ENCODE measurements at places on chromosomes 6 and 20.
A peak's percentile ranks its signal among the peaks of the same experiment; 100 is the strongest.

GRCh38 chr6:89547281-89547680, 91.3 kb downstream of the LYRM2 start:
- DNase-seq, result no peak

DNA sequence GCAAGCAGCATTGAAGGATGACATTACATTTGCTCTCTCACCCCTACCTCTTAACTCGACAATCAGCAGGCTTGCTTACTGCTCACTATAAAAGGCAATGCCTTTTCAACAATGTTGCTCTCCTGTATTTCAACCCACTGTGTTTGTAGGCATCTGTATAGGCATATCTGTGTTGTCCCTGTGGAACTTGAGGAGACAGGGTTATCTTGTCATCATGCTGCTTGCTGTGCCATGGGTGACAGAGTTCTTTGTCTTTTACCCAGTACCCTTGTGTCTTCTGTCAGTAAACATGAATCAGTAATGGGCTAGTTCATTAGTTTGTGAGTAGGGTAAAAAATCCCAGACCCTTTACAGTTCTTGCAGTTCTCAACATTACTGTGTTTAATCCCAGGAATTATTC, 25.2 kb downstream of the PHF3 start:
- DNase-seq, result no peak

GRCh38 chr20:14478126-14478525, 140.7 kb upstream of the FLRT3 start:
- DNase-seq, result peak; percentile 24

- DNase-seq, result no peak
These were observed 16.6 kb upstream of the MAP1LC3A start for GRCh38 chr20:34541917-34542316.

DNA sequence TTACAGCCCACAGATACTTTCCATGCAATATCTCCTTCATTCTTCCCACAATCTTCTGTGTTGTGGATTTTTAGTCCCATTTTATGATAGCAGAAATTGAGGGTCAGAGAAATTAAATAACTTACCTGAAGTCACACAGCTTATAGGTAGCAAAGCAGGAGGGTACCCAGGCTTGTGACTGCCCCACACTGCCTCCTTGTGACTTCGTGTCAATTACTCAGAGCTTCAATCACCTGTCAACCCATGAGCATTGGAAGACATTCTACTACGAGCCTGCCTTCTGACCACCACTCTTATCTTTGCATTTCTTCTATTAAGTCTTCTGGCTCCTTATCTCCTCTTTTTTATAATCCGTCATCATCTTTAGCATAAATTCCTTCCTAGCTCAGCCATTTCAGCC, 71.6 kb upstream of the NRSN1 start:
- DNase-seq, result no peak

GRCh38 chr20:39563349-39563748, 601.2 kb downstream of the DHX35 start:
- no peak for DNase-seq

DNA sequence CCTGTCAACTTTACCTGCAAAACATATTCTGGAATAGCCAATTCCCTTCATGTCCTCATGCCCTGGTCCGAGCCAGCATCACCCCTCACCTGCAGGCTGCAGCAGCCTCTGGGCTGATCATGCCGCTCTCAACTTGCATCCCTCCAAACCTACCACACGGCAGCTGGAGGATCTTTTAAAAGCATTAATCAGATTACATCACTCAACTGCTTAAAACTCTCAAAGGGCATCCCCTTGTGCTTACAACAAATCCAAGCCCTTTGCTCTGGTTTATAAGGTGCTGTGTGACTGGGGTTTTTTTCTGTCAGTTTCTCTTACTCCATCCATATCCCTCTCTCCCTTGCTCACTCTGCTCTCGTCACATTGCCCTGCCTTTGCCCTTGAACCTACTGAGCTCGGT, 24.0 kb downstream of the CD40 start:
- no peak for DNase-seq

- DNase-seq, result no peak
These were observed 12.6 kb downstream of the TCP11 start for GRCh38 chr6:35128496-35128895.

- DNase-seq, result no peak
These were observed 97.4 kb downstream of the PDSS2 start for GRCh38 chr6:107361753-107362604.

- no peak for DNase-seq
These were observed 23.3 kb downstream of the C20orf203 start for GRCh38 chr20:32650401-32650944.

GRCh38 chr6:97203343-97203742, 79.7 kb downstream of the MMS22L start:
- peak; percentile 28 for DNase-seq

DNA sequence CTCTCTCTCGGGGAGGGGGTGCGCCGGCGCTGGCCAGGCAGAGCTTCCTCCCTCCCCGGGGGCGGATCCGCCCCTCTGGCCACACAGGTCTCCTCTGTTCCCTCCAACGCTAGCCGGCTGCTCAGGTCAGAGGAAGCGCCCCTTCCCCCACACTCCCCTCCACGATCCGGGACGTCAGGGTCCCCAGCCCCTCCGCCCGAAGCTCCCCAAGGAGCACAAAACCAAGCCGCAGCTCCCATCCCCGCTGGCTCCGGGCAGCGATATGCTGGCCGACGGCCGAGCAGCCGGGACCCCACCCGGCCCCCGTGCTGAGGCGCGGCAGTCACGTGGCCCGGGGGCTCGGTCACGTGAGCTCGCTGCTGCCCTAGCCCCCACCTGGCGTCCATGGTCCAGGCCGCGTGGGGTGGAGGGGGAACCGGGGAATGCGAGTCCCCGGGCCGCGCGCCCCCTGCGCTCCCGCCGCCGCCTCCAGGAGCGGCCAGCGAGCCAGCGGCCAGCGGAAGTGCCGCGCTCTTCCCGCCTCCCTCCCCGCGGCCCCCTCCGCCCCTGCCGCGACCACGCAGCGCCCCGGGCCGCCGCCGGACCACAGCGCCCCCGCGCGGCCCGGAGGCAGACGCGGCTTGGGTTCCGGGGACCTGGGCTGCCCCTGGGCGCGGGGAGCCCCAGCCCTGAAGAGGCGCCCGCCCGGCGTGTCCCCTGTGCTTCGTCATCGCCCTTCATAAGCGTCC, at the start of gene SLC35B2:
Gene SLC35B2, minus strand, starts transcription at position 504 of the 728 bp plus-strand sequence. Its CDS starts 118 bp downstream, at position 386.
- peak; percentile 85 for DNase-seq

- DNase-seq, result peak; percentile 47
These were observed 251.6 kb upstream of the TAB2 start for GRCh38 chr6:149065658-149066556.

DNA sequence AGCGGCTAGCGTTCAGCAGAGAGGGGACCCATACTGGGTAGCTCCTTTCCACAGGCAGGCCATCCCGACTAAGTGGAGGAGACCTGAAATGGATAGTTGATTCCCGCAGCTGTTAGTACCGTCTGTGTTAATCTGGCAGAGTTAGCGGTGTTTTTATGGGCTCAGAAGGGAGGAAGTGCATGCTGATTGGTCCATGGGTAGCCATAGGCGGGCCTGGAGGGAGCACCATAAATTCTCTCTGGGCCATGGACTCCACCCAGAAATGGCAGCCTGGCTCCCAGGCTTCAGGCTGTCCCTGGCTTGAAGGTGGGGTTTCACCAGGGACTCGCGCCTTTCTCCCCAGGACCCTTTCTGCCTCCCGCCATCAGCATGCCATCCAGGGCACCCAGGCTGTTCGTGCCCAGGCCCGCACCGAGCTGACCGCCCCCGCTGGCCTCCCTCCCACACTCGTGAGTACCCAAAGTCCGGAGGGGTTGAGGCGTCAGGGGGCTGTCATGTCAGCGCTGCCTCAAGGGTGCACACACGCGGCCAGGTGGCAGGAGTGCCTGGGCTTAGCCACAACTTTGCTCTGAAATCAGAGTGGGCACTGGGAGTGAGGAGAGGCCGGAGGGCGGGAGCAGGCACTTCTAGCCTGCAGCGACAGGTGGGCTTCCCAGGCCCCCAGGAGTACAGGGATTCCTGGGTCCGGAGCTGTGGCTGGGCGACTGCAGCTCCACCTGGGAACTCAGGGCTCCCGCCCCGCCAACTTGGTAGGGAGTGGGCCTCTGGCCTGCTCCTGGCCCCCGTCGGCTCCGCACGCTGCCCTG, 694.3 kb upstream of the FLRT3 start:
- no peak for DNase-seq

GRCh38 chr6:68194846-68195478, 440.1 kb upstream of the ADGRB3 start:
- no peak for DNase-seq

DNA sequence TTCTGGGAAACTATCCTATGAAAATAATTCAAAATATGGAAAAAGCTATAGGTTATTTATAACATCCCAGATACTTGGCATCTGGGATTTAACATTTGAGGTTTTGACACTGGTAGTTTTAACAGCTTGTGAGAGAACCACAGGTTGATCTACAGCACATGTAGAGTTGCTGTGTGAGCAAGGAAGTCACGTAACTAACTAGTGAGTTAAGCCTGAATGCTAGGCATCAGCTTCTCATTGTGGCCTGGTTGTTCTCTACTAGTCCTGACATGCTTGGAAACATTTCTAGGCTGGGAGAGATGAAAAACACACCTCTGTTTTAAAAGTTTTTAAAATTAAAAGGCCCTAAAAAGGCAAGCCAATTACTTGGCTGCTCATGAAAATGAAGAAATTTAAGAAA, 28.2 kb downstream of the ESF1 start:
- peak; percentile 11 for DNase-seq

DNA sequence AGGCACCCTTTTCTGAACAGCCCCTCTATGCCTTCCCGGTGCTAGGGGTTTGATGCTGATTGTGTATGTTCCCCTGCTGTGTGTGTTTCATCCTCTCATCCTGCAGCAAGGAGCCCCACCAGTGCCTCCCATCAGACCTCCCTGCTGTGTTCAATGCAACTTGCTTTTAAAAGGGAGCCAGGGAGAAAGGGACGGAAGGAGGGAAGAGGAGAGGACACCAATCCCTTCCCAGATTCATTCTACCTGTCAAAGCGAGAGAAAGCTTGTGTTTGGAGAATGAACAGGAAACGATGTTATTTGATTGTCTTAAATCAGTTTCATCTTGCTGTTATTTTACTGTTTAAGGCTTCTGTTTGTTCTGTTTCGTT, 259.2 kb downstream of the ADGB start:
- DNase-seq, result peak; percentile 18

DNA sequence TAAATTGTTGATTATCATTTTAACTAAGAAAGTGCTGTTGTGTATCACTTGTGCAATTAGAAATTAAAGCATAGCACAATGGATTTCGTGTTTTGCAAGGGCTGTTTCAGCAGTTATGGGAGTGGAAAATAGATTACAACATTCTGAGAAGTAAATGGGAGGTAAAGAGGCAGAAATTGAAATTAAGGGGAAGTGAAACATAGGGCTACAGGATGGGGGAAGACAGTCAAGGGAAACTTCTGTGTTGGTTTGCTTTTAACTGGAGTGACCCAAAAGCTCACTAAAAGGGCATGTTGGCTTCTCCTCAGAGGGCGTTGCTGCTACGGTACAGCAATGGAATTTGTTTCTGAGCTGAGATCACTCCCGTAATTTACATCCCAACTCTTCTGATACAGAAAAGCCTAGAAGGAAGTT, 147.5 kb downstream of the BCAS1 start:
- no peak for DNase-seq

DNA sequence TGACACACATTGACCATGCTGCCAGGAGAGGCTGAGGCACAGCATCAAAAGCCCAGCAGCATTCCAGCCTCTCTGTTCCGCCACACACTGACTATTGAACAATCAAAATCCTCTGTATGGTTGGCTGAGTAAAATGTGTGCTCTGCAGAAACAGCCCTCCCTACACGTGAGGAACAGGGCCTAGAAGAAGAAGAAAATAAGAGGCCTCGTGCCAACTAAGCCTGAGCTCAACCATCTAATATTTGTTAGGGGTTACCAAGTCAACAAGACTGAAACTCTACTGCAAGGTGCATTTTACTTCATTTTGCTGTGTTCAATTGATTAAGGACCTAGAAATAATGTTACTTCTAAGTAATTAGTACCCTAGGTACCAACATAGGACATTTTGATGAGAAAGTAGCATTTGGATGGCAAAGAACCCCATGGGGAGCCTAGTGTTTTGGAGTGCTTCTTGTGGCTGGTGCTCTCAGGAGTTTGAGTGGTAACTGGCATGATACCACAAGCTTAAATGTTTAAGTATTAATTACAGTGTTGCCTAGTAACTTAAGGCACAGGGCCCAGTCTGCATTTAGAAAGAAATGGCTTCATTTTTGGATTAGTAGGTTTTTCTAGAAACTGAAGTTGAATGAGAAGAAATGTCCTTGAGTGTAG, 146.6 kb upstream of the PLN start:
- DNase-seq, result peak; percentile 25

DNA sequence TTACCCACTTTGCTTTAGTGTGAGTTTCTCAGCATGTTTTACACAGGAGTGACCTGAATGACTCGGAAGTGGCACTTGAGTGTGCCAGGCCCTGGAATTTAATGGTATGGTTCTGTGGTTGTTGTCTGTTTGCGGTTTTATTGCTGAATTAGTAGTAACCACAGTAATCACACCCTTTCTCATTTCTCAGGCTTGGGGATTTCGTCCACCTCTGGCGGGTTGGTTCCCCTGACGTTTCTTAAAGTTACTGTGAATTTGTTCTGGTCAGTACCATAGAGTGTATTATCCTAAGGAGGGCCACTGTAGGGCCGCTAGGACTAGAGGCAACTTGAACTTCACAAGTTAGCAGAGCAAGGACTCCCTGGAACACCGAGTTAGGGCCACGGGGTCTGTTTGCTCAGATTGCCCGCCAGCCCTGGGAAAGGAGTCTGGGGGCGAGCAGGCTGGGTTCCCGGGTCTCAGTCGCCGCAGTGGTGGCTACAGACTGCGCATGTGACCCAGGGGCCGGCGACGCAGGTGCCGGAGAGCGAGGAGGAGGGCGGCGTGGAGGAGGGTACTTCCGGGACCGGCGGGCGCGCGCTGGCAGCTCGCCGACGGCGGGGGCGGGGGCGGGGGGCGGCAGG, 546 bp upstream of the KLHL32 start:
- no peak for DNase-seq
